ENCODE measurements at places on chromosomes 6 and 20.
A peak's percentile ranks its signal among the peaks of the same experiment; 100 is the strongest.

DNA sequence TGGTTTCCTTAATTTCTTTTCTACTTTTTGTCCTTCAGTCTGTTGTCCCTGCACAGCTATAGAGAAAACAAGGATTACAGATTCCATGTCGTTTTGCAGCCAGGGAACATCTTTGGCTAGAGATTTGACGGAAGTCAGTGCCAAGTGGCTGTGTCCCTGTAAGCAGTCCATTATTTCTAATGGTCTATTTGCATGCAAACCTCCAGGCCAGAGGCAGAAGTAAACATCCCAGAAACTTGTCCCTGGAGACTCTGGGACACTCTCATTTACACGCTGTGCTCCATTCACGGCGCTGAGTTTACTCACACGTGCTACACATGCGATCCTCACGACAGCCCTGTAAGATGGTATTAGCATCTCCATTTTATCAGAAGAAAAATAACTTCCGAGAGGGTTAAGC is 355.5 kb downstream of the PRKN start:
- no peak for DNase-seq

- no peak for DNase-seq
These were observed 24.6 kb downstream of the SLCO4A1 start for GRCh38 chr20:62666736-62667529.

DNA sequence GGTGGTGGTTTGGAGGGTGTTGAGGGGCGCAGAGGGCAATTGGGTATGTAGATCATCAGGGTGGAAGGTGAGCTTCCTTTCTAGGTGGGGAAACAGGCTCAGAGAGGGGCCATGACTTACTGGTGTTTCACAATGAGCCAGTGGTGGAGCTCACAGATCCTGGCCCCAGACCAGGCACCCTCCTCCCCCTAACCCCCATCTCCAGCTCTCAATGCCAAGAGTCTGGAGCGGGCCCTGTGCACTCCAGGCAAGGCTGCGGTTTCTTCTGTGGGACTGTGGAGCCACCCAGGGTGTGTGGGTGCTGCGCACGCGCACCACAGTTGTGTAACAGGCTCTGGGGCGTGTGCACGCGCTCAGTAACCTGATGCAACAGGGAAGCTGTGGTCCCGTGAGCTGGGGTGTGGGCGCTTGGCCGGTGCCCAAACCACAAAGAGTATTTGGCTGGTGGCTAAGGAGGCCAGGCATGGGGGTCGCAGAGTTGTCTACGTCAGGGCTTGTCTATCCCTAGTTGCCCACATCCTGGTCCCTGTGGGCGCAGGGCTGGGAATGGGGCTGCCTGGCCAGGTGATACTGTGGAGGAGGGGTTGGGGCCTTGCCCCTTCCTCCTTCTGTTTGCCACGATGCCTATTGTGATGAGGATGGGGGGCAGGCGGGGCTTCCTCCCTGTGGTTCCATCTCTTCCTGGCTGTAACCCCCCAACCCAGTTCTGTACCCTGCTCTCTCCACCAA is 37.5 kb upstream of the MRPS18A start:
- peak; percentile 16 for DNase-seq

DNA sequence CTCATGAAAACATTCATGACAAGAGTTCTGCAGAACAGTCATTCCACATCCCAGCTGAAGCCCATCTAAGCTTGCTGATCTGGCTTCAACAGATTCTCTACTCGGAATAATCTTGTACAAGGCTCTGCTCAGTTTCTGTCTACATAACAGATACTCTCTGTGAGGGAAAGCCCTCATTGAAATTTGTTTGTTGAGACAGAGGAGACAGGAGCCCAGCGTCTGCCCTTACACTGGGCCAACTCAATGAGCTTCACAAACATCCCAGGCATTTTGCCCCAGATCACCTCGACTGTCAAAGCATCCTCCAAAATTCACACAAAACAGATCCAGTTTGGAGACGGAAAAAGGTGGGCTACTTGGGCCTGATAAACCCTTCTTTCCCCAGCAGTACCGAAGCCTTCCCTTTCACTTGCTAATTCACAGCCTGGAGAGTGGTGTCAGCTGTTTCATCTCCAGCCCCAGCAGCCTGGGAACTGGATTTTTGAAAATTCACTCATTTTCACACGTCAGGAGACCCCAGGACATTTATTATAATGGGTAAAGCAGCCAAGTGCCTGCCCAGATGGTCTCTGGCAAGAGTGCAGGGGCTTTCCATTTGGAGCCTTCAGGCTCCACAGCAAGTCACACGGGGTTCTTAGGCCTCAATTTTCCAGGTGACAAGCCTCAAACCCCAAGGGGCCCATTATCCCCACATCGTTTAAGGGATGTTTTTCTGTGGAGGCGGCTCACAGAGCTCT is 7.3 kb downstream of the CCDC167 start:
- DNase-seq, result no peak

DNA sequence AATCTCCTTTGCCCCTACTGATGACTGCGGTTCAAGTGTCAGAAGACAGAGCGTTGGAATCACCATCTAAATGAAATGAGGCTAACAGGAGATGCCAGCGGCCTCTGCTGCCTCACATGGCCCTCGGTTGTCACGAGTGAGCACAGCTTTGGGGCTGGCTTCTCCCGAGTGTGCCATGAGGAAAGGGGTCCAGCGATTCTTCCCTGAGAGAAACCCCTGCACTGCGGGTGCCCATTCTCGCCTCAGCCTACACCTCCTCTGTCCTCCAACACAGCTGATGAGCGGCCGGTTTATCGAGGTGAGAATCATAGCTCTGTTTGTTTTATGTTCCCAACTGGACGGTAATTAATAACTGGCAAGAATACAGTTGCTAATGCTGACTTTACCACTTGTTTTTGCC is 144.7 kb upstream of the RPS6KA2 start:
- DNase-seq, result no peak

GRCh38 chr20:47490795-47491194 is 10.9 kb upstream of the NCOA3 start:
- DNase-seq, result no peak

GRCh38 chr6:160355001-160355400 is 6.8 kb downstream of the SLC22A3 start:
- DNase-seq, result no peak
